ENCODE measurements at places on chromosomes 5 and 9.

DNA sequence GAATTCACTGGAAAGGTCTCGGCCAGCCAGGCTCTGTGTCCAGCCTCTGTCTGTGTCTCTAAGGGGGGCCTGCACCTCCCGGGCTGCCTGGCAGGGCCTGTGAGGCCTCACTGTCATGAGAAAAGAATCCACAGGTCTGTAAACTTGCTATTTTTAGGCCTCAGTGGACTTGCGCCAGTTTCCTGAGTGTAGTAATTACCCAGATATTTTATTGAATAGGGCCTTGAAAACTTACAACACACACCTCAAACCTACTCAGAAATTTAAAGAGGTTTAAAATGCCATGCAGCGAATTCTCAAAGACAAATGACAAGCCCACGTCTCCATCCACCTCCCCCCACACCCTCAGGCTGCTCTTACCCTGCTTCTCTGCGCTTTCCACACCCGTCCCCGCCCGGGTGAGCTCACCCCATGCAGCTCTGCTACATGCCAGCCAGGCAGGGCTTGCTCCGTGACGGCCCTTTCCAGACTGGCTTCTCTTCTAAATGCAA lies 8.8 kb upstream of the TENT4A start:
- DNase-seq = no peak

DNA sequence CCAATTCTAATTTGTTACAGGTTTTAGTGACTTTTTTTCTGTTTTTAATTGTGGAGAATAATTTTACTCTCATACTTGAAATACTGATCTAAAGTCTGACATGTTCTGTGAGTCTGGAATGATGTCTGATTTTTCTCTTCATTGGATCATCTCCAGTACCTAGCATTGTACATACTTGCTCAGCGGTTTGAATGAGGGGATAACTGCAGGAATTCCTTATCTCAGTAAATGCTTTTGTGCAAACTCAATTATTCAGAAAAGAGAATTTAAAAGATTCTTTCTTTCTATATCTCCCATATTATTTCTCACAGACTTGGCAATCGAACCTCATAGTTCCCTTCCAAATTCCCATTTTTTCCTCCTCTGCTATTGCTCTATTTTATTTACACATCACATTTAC lies 397.9 kb upstream of the SGCD start:
- no peak for DNase-seq

DNA sequence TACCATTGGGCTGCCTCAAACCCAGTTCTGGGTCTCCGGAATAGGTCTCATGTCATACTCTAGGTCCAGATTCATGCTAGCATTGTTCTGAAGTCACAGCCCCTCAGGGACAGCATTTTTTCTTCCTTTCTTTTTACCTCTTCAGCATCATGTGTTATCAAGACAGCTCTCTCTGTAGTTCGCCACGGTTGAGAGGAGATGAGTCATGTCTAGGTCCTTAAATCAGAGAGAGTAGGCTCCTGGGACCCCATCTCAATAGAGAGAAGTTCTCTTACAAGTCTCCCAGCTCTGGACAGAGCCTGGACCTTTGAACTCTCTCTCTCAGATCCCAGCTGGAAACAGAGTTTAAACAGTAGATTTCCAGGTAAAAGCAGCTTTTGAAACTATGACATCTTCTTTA lies 332.4 kb upstream of the CD180 start:
- DNase-seq = no peak

DNA sequence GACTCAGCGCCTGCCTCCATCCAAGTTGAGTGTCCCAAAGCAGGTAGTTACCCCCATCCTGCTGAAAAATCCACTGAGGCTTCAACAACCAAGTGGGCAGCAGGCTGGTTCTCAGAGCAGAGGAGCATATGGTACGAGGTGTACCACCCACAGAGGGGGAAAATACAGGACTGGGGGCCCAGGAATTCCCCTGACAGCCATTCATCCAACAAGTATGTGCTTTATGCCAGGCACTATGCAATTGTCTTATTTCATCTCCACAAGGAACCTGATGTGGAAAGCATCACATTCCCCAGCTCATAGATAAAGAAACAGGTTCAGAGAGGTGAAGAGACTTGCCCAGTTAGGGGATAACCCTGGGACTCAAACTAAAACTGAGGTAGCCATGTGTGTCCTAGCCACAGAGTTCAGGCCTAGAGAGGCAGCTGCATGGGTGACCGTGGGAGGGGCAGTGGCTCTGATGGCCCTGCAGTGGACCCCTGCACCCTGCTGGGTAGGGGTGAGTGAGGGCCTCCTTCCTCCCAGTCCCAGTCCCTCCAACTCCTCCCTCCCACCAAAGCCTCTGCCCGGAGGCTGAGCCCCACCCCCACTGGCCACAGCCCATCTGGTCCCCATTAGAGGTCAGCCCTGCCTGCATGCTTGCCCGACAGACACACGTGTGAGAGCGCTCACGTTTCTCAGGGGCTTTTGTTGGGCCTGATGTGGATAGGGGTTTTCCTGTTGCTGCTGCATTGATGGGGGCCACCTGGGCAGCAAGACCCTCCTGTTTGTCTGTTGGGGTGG lies 11.5 kb downstream of the PDLIM4 start:
- no peak for DNase-seq

GRCh38 chr9:136107953-136108647 lies 10.6 kb downstream of the TMEM250 start:
- no peak for DNase-seq

DNA sequence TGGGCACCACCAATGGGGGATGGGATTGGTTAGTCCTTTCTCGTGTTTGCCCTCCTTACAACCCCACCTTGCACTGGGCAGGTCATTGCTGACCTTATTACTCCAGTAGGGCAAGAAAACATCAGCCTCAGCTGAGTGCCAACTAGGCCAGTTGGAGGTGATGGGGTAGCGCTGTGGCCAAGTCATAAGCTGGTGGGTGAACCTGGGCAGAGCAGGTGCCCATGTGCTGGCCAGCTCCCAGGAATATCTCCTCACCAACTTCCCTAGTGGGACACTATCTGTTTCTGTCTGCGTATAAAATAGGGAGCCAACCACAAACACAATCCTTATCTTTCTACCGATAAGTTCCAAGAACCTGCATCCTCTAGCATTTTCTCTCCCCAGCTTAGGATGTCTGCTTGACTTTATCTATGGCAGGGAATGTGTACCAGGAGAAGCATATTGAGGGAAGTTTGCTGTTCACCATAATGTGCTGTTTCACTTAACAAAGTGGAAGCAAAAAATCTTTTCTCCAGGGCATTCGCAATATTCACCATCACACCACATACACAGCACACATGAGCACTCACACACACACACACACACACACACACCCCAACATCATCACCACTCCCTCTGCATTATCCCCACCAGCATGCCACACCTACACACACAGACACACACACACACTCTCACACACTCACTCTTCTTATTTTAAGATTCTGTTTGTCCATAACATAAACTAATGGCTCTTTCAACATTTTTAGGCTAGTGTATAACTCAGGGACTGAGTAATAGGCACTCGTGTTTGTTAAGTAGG lies 390.0 kb downstream of the ENC1 start:
- DNase-seq = no peak

- DNase-seq = no peak
These were observed 48.0 kb downstream of the UBE2QL1 start for GRCh38 chr5:6496636-6497035.

- DNase-seq = no peak
These were observed 339.5 kb upstream of the ZNF608 start for GRCh38 chr5:125085797-125086505.

GRCh38 chr5:176319827-176320554 lies 41.6 kb downstream of the KIAA1191 start:
- no peak for DNase-seq

- no peak for DNase-seq
These were observed 84.9 kb downstream of the NTRK2 start for GRCh38 chr9:84754461-84754860.

DNA sequence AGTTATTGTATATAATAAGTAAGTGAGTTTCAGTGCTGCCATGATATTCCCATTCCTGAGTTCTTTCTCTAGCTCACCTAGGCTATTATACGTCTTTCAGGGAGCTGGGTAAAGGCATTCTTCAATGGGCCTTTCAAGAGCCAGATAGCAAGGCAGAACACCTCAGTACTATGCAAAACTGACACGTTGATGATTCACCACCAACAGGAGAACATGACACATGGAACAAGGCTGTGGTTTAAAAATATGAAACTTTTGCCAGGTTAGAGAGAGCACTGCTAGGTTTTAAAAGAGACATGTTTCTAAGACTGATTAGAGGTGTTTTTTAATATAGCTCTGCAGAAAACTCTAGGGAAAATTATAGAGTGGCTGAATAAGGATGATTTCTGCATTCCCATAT lies 95.9 kb downstream of the UGCG start:
- no peak for DNase-seq

DNA sequence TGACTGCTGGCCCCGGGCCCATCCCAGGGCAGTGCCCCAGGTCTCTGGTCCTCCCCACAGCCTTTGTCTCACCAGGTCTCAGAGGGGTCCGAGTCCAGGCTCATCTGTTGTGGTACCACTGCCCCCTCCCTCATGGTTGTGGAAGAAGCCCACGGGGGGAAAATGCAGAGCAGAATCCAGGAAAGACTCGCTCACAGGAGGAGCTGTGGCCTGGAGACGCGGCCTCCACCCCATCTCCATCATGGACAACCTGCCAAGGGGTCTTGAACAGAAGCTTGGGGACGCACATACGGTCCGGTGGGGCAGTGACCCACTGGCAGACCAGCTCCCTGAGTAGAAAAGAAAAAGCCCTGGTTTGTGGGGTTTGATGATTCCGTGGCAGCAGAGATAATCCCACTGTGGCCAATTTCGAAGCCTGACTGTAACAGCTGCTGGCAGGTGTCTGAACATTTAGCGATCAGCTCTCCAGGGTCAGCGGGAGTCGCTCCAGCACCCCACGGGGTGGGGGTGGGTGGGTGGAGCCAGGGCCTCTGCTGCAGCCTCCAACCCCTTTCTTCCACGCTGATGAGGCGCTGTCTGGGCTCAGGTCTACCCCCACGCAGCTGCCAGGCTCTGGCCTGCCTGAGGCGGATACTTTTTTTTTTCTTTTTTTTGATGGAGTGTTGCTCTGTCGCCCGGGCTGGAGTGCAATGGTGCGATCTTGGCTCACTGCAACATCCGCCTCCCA lies 1.9 kb upstream of the GRIN1 start:
- no peak for DNase-seq

DNA sequence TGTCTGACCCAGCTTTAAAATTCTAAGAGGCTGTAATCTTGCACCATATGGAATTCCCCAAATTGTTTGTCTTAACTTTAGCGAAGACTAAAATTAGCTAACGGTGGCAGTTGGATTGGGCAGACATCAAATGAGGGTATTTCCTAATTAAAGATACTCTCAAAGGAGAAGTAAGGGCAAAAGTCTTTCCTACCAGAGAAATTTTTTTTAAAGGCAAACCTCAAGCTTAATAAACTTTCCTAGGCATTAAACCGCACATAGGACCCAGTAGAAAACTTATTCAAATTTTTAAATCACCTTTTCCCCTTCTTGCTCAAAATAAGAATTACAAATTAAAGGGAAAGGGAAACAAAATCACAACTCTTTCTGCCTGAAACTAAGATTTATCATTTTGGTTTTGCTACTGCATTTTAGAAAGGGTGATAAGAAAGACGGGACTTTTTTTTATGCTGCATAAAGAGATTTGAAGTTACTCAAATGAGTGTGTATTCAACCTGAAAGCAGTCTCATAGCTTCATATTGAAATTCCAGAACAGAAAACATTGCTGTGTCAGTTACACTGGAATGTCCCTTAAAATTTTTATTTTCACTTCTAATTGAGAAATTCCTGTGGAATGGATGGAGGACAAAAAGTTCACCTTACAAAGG lies 189.1 kb upstream of the PTGER4 start:
- no peak for DNase-seq

DNA sequence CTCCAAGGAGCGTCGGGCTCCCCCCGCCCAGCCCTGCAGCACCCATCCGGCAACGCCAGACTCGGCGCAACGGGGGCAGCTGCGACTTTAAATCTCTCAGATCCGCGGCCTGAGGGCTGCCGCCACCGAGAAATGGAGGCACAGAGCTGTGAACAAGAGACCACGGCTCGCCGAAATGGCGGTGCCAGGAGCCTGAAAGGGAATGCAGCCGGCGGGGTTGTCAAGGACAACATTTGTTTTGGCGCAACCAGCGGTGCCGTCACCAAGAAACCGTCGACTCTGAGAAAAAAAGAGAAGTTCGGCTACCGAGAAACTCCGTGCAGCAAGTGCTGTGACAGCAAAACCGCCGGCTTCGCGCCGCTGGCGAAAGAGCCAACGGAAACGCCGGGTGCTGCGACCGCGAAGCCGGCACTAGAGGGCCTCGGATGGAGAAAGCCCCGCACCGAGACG lies 2.1 kb upstream of the ANXA2R start:
- no peak for DNase-seq

DNA sequence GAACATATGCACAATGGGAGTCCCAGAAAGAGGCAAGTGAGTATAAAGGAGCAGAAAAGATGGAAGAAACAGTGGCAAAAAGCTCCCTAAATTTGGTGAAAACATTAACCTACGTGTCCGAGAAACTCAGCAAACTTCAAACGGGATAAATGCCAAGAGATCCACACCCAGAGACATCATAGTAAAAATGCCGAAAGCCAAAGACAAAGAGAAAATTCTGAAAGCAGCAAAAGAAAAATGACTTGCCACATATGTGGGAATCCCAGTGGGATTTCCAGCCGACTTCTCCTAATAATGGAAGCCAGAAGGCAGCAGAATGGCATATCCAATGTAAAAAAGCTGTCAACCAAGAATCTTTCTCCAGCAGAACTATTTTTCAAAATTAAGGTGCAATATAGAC lies 101.2 kb downstream of the ADAMTS2 start:
- no peak for DNase-seq

- DNase-seq = no peak
These were observed 119.4 kb downstream of the ADAMTS12 start for GRCh38 chr5:33772380-33772897.

All from COLO829 (cell line).